B cell (primary cell): ENCODE measurements at places on chromosomes 3 and 15.

- no peak for DNase-seq
Observed at GRCh38 chr3:45558431-45558830, 36.1 kb upstream of the LIMD1 start.

DNA sequence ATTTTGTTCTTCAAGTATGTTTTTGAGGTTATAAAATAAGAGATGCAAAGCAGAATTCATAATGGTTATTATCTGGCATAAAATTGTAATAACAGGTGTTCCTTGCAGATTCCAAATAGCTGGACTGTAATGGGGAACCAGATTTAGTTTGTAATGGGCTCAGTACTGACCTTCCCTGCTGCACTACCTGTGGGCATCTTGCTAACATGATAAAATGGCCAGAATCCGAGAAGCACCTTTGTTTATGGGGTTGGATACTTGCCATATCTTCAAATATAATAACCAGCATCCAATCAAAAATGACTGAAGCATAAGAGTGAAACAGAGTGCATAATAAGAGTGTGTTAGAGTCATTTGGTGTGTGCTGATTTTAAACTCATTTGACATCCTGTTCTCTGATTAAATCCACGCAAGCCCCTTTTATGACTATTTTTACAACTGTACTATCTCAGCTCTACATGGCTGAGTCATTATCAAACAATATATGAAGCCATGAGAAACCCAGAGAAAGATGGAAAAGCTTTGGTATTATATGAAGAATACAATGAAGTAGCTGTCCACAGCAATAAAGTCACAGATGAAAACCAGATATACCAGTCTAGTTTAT, 292.4 kb downstream of the CNTN4 start:
- no peak for DNase-seq

DNA sequence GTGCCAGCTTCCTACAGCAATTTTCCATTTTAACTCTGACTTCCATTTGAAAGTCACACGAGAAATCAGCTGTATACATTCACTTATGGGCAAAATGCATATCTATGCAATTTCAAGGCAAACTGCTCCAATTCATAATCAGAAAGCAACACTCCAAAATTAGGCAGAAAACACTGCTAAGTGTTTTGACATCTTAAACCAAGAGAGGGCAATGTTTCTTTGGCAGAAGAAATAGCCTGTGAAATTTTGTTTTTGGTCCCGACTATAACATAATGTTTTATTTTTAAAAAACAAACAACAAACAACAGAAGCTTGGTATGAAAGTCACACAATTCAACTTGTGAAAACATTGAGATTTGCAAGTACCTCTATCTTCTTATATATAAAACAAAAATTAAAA, 42.6 kb downstream of the GOLIM4 start:
- DNase-seq: no peak

DNA sequence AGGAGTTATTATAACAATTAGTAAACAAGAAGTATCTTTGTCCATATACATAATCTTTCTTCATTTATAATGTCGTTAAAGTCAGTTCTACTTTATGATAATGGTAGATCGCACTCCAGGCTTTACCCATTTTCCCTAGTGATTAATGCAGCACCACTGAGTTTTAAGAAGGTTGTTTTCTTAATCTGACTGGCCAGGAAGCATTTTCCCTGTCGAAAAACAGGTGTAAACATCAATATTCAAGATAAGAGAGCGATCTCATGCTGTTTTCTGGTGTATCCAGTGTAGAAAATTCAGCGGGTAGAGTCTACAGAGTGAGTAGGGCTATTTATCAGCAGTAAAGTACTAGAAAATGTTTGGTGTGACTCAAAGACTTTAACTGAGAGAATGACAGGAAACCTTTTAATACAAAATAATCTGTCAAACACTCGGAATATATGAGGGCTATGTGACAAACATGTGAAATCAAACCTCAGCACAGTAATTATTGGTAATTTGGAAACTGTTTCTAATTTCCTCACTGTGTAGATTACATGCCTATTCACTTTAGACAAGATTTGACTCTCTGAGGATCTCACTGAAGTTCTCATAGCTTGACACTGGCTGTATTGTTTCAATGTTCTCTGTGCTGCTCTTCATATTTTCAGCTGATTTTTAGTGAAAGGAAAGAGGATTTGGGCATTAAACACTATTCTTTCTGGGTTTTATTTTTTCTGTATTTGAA, 1013.2 kb downstream of the VGLL3 start:
- no peak for DNase-seq

DNA sequence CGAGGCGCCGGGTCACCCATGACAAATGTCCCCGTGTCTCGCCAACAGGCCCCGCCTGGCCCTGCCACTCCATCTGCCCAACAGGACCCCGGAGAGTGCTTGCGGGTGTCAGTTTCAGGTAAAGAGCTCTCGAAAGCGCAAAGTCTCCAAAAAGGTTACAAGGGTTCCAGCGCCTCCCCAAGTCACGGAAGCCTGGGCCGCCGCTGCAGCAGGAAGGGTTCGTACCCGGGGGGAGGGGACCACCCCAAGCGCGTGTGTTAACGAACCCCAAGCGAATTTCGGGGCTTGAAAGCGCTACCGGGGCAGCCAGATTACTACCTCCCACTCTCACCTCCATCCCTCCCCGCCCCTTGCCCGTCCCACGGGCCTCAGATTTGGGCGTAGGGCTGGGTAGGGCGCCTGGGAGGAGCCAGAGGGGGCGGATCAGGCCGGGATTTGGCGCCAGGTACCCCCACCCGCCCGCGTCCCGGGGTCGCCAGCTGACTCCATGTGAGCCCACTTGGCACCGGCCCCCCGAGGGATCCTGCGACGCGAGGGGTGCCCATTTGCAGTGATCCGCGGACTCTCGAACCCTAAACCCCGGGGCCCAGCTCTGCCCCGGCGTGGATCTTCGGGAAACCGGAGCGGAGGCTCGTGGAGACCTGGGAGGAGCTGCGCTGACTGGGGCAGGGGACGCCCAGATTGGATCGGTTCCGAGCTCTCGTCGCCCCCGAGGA, 85.9 kb downstream of the NR2F2 start:
- no peak for DNase-seq

- no peak for DNase-seq
Observed at GRCh38 chr3:14360123-14360881, 42.1 kb upstream of the SLC6A6 start.

GRCh38 chr3:105715372-105715771, 153.4 kb downstream of the CBLB start:
- no peak for DNase-seq

- DNase-seq: no peak
Observed at GRCh38 chr3:15783361-15783969, 14.3 kb downstream of the ANKRD28 start.

GRCh38 chr3:171646357-171647133, 163.7 kb downstream of the PLD1 start:
- no peak for DNase-seq

DNA sequence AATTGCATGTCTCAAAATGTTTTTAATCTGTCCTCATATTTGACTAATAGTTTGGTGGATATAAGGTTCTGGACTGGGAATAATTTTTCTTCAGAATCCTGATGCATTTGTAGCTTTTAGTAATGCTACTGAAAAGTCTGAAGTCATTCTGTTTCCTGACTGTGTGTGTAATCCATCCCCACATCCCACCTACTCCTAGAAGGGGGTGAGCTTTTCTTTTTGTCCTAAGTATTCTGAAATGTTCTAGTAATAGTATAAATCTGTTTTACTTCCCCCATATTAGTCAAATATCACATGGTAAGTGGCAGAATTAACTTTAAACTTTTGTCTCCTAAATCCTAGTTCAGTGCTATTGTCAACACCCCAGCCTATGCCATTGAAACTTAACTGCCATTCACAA, 162.8 kb downstream of the GREM1 start:
- DNase-seq: no peak

DNA sequence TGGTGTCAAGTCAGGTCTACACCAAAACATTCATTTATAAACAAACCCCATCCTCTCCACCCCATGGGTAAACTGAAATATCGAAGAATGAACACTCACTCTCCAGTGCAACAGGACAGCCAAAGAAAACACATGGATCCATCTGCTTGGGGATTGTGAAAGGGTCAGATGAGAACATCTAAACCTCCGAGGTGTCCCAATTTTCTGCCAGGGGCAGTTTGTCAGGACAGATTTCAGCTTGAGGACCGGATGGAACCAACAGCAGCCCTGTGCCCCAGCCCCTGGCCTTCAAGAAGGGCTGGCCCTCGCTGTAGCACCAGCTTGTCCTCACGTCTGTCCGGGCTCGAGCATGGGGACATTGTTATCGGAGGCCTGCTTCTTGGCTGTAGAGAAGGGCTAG, 45.5 kb downstream of the PCSK6 start:
- DNase-seq: no peak
